ENCODE measurements at places on chromosomes 2 and 18. TPM values are rescaled to one million over a fixed set of nuclear protein-coding genes. Genes with fewer than 3 reads are reported as not detected.

The ATP6V1C2 gene
- total RNA-seq = 1.2 TPM

The QPCT gene
- total RNA-seq = 17.5 TPM

The CYP27A1 gene
- total RNA-seq = 0.14 TPM

The CRYGD gene
- total RNA-seq = not detected

The LTBP1 gene
- 15.2 TPM for total RNA-seq

All from A549 treated with CpdA at 1 μM for 4 hours (cell line).